Left colon (tissue), 2 donors: ENCODE measurements at places on chromosomes 2 and 18.

DNA sequence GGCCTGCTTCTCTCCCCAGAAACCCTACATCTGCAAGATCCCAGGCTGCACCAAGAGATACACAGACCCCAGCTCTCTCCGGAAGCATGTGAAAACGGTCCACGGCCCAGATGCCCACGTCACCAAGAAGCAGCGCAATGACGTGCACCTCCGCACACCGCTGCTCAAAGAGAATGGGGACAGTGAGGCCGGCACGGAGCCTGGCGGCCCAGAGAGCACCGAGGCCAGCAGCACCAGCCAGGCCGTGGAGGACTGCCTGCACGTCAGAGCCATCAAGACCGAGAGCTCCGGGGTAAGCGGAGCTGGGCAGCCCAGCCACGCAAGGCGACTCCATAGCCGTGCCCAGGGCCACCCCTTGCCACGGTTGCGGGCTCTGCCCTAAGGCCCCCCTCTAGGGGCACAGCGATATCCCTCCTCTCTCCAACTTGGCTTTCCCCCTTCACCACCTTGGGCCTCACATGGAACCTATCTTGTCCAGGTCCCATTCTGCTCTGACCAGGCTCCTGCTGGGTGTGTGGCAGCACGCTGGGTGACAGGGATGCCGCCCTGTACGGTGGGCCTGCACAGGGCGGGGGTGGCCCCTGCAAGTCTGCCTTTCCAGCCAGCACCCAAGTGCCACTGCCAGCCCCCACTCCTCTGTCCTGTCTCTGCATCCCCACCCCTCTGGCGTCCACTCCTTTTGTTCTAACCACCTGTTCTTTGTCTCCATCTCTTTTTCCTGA lies 248.9 kb downstream of the GLI2 start:
- DNase-seq = no peak

DNA sequence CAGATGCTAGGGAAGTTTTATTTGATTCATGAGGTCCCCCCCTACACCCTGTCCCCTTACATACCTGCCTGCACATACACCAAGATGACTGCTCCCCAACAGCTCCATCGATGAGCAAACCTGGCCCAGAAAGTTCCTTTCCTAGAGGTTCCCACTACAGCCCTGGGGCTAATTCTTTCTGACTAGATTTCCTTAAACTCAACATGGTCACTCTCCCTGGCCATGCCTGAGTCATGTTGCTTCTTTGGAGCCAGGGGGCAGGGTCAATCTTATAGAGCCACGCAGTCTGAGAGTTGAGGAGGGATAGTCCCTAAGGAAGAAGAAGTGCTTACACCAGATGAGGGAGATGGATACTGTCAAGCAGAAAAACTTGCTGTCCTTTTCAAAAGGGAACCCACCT lies 67.7 kb upstream of the GLI2 start:
- no peak for DNase-seq

GRCh38 chr2:222813177-222813843 lies 47.5 kb upstream of the ACSL3 start:
- no peak for DNase-seq

DNA sequence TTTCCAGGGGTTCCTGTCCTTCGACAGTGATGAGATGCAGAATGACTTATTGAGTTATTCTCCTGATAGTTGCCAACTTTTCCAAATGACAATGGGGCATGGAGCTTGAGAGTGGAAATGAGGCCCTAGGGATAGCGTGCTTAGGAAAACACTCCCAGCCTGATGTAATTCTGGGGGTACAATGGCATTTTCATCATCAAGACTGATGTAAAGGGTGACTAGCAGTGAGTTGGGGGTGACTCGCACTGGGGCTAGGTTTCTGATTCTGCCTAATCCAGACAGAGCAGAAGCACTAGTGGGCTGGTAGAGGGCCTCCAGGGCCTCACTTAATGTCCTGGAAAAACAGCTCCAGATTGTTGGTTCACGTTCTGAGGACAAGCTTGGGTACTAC lies 34.0 kb upstream of the IL37 start:
- no peak for DNase-seq

DNA sequence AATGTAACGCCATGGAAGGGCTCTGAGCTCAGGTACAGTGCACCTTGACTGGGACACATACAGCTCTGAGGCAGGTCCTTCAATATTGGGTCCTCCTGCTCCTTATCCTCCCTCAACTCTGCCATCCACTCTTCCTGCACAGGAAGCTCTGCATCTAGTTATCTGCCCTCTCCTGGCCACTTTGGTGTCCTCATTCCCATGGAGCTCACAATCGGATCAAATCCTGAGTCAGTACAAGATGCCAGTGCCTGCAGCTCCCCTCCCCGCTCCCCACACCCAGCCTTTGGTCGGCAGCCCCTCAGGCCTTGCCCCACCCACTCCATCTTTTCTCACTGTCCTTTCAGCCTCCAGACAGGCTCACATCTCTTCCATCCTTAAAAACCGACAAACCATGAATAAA lies 58.0 kb downstream of the LRRFIP1 start:
- peak; percentile 36 for DNase-seq

DNA sequence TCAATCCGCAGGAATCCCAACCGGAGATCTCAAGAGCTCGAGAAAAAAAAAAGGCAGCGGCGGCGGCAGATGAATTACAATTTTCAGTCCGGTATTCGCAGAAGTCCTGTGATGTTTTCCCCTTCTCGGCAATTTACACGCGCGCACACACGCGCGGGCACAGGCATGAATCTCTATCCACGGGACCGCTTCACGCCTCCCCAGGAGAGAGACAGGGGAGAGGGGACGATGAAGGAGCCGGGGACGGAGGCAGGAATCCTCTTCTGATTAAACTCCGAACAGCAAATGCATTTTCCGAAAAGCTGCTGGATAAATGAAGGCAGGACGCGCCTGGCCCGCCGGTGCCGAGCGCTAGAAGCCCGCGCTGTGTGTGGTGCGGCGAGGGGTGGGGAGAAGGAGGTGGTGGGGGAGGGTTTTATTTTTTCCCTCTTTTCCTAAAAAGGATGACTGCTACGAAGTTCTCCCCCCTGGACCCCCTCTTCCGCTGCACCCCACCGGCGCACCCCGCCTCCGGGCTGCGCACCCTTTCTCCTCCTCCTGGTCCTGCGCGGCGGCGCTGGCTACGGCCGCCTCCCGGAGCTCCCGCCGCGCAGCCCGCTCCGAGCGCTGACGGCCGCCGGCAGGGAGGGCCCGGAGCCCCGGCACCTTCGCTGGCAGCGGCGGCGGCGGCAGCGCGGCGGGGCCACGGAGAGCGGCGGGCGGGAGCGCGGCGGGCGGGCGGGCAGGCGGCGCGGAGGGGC lies at the start of gene BCL2:
BCL2 (minus strand) TSS at position 387 of the 740 bp plus-strand sequence.
- no peak for DNase-seq

- DNase-seq = no peak
These were observed 21.7 kb downstream of the ZNF638 start for GRCh38 chr2:71353248-71353647.

DNA sequence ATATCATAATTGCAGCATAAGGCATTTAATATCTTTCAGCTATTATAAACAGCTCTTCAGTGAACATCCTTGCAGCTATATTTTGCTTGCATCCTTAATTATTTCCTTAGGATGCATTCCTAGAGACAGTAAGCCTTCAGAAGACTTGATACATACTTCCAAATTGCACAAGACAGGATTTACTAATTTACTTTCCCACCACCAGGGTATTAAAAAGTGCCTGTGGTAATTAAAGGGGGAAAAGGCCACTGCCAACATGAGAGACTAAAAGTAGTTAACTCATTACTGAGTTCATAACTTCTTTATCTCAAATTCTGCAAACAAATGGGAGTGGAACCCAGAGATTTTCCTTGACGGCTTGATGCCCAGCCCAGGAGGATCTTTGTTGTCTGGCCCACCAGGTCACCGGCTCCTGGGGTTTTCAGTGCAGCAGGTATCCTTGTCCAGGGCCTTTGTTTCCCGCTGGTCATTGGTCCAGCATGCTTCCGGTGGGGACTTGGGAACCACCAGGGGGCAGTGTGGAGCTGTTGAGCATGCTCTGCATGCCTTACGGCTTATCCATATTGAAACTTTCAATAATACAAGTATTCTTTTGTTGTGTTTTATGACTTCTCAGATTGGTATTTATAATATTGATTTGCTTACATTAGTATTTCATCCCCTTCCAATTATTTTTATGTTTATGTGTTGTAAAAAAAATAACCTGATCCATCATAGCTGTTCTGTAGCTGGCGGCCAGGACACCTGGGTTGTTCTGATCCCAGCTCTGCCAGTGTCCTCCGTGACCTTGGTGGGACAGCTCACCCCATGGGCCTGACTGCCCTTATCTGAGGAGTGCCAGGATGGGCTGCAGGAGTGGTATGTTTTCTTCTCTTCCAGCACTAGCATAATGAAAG lies 61.4 kb downstream of the TGOLN2 start:
- DNase-seq = peak; percentile 91

GRCh38 chr2:100676346-100676745 lies 113.6 kb downstream of the PDCL3 start:
- DNase-seq = no peak

DNA sequence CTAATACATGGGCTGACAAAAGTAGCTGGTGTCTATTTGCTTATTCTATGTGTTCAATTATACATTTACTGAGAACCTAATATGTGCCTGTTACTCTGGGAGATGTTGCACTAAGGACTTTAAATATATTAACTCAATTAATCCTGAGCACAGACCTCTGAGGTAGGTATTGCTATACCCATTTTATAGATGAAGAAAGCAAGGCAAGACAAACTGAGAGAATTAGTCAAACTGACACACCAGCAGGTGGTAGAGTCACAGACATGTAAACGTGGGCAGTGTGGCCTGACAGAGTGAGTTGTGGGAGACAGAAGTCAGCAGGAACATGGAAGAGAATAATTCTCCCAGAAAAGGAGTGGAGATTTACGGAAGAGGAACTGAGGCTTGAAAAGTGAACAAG lies 428.9 kb downstream of the LPIN1 start:
- DNase-seq = no peak

- peak; percentile 3 for DNase-seq
These were observed 19.8 kb upstream of the GPR17 start for GRCh38 chr2:127626175-127626574.

DNA sequence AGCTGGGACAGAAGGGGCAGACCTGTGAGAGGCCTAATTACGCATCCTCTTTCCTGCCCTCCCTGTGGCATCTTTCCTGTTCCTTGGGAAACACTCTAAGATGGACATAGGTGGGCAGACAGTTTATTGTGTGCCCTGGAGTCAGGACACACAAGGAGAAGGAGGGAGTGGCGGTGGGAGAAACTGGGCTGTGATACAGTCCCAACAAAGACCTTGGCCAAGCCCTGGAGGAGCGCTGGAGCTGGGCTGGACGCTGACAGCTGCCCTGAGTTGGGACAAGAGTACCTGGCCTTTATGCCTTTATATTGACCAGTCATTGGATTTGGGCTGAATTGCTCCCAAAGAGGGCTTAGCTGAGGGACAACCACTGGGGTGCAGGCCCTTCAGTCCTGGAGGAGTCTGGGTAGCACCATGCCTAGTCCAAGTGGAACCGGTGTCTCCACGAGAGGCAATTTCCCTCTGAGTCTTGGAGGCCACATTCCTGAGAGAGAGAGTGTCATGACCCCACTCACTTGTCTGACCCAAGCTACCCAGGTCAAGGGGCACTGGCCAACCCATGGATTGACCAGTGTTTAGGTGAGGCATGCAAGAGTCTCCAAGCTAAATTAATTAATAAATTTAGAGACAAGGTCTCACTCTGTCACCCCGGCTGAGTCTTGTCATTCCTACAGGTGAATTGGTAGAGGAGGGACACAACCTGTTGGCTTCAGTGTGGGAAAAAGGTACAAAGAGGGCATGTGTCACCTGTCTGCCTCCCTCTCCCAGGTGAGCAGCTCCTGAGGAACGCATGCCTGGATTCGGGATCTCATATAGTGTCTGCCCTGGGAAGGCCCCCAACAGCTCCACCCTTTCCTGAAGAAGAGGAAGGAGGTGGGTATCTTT lies 107.1 kb upstream of the ST3GAL5 start:
- DNase-seq = no peak

GRCh38 chr2:223460774-223461211 lies 141.4 kb downstream of the SCG2 start:
- DNase-seq = no peak

- peak; percentile 27 for DNase-seq
These were observed 79.4 kb downstream of the TMEM182 start for GRCh38 chr2:102841107-102841840.

- no peak for DNase-seq
These were observed 95.4 kb downstream of the DOCK10 start for GRCh38 chr2:224946895-224947294.

- no peak for DNase-seq
These were observed 82.2 kb downstream of the MARCO start for GRCh38 chr2:119024152-119024551.

DNA sequence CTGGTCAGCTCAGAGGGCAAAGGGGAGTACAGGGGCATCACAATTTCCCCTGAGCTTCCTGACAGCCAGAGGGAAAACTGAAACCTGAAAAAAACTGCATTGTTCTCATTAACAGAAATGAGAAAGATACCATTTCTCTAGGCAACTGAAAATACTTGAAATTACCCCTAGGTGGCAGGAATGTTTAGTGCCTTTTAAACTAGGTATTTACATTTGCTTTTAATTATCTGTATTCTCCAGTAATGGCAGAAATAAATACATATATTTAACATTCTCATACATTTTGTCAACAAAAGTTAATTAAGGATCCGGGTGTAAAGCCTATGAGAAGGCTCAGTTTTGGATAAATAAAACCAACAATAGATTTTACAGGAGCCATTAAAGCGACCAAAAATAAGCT lies 34.5 kb downstream of the RPL31 start:
- DNase-seq = no peak

- peak; percentile 67 for DNase-seq
These were observed 584 bp downstream of the AAK1 start for GRCh38 chr2:69642709-69643601.

GRCh38 chr18:6650747-6651146 lies 78.8 kb upstream of the ARHGAP28 start:
- DNase-seq = no peak

DNA sequence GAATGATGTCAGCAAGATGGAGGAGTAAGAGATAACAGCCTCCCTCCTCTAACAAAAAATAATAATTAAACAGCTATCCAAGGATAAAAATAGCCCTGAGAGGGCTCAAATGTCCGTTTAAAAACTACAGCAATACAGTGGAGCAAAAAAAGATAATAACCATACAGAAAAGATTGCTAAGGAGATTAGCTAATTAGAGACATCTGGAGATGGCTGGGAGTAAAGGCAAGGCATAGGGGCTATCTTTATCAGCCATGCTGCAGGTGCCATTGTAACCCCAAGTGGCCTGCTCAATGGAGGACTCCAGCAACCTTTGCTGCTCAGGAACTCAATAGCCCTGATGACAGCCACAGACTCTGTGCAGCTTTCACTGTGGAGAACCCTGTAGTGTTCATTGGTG lies 42.7 kb downstream of the MDH1 start:
- no peak for DNase-seq
